ENCODE measurements at places on chromosomes 2 and 18.

DNA sequence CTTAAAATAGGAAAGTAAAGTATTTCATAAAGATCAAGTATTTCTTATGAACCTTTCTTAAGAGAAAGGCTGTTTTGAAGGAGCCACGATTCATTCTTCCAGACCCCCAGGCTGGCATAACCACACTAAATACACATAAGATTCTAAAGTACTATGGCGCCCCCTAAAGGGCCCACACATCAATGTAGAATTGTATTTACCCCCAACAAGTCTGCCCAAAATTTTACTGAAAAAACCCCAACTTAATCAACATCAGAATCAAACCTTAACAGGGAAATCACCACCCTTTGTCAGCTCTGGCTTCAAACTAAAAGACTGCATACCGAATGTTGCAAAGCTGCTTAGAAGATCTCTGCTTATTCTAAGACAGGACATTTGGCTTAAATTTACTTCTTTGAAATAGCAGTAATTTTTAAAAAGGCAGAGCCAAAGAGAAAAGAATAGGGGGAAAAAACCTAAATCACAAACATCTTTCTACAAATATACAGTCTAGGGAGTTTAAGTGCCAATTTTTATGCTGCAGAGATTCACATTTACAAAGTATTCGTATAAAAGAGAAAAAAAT, 20.4 kb upstream of the BCL2 start:
- DNase-seq = no peak

GRCh38 chr2:104745846-104746245, 108.1 kb upstream of the POU3F3 start:
- DNase-seq = no peak

DNA sequence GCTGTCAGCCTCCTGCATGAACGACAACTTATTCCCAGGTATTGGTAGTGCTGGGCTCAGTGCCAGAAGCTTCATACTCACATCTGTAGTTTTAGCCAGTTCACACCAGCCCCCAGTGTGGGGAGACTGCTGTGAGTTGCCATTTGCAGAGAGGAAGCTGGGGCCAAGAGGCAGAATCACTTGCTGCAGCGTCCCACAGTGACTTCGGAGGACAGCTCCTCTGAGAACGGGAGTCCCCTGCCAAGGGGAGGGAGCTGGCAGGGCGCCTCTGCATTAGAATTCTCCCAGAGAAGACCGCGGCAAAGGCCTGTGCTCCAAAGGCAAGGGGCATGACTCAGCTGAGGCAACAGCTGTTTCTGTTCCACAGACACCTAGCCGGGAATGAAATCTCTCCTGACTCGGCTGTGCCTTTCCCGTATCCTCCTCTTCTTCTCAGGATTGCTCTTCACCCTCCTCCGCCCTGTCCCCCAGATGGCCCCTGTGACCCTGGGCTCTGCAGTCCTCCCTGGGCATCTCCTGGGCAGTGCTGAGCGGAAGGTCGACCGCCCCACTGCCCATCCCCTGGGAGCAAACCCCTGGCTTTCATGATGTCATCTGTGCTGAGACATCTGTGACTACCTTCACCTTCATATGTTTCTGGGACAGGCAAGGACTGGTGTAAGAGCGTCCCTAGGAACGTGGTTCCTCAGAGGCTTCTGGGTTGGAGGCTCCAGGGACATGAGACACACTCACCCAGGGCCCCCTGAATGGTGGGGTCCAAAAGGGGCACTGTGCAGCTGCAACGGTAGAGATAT, 18.0 kb downstream of the MAL start:
- DNase-seq = no peak

- no peak for DNase-seq
These were observed 188.7 kb upstream of the SMAD2 start for GRCh38 chr18:48119204-48119603.

GRCh38 chr18:68035774-68036522, 519.4 kb upstream of the DSEL start:
- no peak for DNase-seq

DNA sequence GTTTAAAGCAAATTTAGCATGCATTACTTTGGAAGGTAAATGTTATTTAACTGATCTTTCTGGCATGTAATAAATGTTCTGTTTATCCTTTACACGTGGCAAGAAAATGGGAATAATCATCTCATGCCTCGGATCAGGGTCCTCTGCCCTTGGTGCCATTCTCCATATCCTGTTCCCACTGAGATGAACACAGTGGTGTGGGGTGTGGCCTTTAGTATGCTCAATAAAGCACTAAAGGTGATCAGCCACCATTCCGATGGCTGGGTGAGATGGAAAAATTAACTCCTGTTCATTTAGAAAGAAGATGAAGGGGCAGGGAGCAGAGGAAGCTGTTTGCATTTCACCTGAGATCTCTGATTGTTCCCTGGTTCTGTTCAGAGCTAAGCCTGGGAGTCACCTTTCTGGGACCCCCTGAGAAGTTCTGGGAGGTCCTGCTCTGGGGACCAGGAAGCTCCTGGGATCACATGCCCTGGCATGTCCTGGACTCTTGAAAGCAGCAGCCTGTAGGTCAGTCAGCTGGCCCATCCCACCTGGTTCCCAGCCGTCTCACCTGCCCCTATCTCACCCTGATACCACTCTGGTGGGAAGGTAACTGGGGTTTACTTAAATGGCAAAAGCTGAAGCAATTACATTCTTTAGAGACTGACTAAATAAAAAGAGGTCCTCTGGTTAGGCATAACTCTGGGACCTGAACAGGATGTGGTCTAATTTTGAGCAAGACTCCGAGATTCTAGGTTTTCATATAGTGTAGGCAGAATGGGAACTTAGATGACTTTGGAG, 288.9 kb upstream of the EPAS1 start:
- DNase-seq = no peak

DNA sequence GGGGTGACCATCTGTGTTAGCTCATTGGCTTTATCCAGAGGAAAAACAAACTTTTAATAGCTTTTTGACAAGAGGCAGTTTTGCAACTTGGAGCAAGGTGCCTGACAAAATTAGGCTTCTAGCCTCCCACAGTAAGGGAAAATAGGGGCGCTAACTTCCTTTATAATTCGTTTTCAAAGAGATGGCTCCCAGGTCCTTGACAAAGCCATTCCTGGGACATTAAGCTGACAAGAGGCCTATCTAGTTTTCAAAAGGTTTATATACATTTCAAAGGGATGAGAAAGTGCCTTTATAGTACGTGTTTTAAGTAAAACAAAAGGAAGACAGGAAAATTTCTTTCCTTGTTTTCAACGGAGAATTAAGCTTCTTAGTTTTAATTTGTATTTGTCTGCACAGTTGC, 159.4 kb upstream of the GCFC2 start:
- no peak for DNase-seq

DNA sequence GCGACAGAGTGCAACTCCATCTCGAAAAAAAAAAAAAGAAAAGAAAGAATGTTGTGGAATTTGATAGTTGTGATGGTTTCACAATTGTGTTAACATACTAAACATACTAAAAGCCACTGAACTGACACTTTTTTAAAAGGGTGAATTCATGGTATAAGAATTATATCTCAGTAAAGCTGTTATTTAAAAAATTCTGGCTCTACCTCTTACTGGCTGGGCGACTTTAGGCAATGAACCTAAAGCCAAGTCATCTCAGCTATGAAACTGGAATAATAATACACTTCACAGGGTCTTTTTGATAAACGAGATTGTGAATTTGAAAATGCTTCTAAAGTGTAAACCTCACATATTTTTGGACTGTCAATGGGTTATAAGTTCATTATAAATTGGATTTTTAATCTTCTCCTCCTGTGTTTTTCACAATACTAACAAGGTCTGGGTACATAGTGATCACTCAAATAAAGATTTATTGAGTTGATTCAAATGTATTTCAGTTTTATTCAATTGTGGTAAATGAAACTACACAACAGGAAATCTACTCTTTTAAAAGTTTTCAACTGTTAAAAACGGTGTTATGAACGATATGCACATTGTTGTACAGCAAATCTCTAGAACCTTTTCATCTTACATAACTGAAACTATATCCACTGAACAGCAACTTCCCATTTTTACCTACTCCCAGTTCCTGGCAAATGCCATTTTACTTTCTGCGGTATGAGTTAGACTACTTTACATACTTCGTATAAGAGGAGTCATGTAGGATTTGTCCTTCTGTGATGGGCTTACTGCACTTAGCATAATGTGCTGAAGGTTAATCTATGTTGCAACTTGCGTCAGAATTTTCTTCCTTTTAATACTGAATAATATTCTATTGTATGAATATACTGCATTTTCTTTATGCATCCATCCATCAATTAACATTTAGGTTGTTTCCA, 43.0 kb upstream of the GTF2A1L start:
- DNase-seq = no peak

- no peak for DNase-seq
These were observed 36.3 kb downstream of the ARHGEF33 start for GRCh38 chr2:38925982-38926381.

DNA sequence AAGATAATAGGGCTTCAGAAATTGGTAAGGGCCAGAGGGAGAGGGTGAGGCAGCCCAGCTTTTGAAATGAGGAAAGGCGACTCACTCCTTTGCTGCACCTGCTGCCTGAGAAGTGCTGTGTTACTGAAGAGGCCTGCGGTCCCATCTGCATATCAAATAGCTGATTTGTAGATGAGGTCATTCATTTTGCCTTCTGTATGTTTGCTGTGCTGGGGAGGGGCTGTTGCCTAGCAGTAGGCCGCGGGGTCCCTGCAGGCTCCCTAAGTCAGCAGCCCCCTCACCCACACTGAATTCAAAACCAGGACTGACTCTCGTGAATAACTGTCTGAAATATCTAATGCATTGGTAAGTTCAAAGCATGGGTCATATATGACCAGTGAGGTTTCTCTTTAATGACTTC, 377.2 kb downstream of the SOX11 start:
- DNase-seq = no peak

DNA sequence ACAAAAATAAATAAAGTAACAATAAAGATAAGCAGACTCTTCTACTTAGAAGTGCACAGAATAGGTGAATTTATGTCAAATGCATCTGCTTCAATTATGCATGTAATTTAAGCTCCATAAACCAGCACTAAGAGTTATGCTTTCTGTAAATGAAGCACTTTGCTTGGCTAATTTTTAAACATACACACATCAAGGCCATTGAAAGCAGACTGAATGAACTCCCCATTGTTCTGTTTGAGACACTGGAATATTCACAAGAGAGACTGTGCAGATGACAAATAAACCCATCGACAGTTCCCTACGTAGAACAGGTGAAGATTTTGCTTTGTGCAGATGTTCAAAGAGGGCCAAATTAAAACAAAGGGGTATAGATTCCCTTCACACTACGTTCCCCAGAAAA, 133.4 kb downstream of the PID1 start:
- no peak for DNase-seq

DNA sequence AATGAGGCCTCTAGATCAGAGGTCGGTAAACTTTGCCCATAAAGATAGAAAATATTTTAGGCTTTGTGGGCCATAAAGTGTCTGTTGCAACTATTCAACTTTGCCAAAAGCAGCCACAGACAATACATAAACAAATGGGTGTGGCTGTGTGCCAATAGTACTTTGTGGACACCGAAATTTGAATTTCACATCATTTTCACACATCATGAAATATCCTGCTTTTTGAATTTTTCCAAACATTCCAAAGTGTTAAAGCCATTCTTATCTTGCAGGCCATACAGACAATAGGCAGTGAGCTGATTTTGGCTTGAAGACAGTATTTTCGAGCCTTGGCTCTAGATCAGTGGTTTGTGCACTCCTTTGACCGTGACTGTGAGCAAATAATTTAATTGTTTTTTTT, 51.1 kb upstream of the EPC2 start:
- no peak for DNase-seq

DNA sequence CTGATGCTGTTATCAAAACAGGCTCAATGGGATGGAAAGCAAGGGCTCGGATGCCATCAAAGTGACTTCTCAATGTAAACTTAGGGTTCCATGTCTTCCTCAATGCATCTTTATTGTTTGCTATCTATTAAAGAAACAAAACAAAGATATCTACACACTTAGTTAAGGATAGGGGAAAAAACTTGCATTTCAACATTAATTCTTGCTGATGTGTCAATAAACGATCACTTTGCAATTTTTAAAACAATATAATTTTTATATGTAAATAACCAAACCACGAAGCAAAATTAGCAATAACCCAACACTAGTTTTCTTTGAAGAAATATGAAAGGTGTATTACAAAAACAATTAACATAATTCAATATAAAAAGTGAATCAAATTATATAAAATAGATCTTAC, 96.7 kb downstream of the STRN start:
- no peak for DNase-seq

DNA sequence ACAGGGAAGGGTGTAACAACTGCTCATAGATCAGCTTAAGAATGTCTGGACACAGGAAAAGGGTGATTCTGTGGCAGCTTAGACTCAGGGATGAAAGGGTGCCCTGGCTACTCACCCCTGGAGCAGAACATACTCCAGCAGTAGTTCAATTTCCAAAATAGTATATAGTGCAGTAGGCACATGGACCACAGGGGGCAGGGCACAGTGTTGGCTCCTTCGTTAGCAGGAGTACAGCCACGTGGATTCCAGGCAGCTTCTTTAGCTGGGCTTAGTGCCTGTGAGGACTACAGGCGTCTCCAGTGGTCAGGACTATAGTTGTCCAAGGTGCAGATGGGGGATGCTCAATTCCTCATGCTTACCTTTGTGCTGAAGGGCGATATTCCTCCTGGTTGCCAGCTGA, 277.5 kb upstream of the DDX18 start:
- no peak for DNase-seq

- no peak for DNase-seq
These were observed 294.5 kb upstream of the FBXO11 start for GRCh38 chr2:48200620-48201293.

GRCh38 chr18:58117786-58118403, 73.9 kb downstream of the NEDD4L start:
- no peak for DNase-seq

GRCh38 chr2:122451040-122451439, 695.6 kb downstream of the TSN start:
- DNase-seq = no peak

GRCh38 chr18:13214609-13215008, 4.0 kb upstream of the LDLRAD4 start:
- no peak for DNase-seq

DNA sequence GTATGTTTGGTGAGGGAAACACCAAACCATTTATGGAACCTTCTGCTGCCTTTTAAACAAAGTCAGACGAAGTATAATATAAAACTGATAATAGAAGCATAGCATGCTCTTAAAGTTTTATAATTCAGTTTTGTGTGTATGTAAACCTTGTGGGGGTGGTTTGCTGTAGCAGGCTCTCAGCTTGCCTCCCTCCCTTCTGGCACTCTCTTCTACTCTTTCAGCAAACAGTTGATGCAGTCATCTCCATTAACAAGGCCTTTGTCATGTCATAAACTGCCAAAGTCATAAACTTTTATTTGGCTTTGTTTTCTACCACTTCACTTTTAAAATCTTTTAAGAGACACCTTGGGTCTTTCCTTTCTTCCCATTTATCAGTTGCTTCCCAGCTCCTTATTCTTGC, 448.2 kb upstream of the SETBP1 start:
- DNase-seq = no peak

DNA sequence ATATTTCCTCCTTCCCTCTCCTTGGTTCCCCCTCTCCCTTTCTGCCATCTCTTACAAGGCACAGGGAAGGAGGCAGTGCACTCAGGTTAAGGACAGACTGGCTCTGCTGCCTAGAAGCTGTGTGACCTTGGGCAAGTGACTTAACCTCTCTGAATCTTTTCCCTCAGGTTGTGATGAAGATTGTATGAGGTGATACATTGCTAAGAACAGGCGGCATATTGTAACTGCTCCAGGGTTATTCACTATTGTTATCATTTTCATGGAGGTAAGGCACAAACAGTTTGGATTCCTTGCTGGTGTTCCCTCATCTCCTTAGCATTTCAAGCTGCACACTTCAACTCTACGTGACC, 126.6 kb upstream of the CXCR4 start:
- no peak for DNase-seq

GRCh38 chr2:224086226-224086914, 47.3 kb upstream of the SERPINE2 start:
- no peak for DNase-seq

All from stimulated activated CD4-positive, alpha-beta T cell treated with anti-CD3 and anti-CD28 coated beads, TNF-alpha, amount 100 ng/mL, for 48 hours (primary cell).